Small intestine (tissue), 16 donors: ENCODE measurements at places on chromosomes 3 and 15. TPM values are rescaled to one million over a fixed set of nuclear protein-coding genes. Genes with fewer than 3 reads are reported as not detected.

GCNT3 gene
- 21.7 TPM for polyA plus RNA-seq

DNA sequence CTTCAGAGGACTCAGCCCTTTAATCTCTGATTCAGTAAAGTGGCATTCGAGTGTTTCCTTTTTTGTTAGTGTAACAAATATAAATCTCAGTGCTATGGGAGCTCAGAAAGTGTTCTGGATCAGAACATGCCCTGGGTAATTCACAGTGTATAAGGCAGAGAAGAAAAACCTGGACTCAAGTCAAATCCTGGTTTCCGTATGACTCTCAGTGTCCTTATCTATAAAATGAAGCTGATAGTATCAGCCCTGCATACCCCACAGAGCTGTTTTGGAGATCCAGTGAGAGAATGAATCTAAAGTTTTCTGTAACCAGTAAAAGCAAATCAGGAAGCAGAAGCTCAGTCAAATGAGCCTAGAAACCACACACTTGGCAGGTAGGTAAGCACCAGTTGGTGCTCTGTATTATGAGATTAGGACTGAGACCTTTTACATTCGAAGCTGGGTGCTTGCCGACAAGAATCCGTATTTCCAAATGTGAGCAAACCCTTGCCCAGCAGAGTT is 67.2 kb downstream of the IL1RAP start:
- no peak for DNase-seq

- peak; percentile 85 for DNase-seq
Observed at GRCh38 chr3:179451265-179452175, at the start of gene GNB4. Gene GNB4, minus strand, starts transcription at chr3:179451470. Its CDS starts 25,270 bp downstream, at chr3:179426200.

GRCh38 chr3:24416224-24416623 is 78.4 kb downstream of the THRB start:
- DNase-seq = no peak

GRCh38 chr3:115651087-115651486 is 27.8 kb downstream of the GAP43 start:
- no peak for DNase-seq

GRCh38 chr15:51195459-51195858 is 100.8 kb upstream of the TNFAIP8L3 start:
- no peak for DNase-seq

CCDC54 gene
- not detected for polyA plus RNA-seq

GRCh38 chr3:131317667-131318066 is 63.9 kb upstream of the NUDT16 start:
- DNase-seq = no peak

DNA sequence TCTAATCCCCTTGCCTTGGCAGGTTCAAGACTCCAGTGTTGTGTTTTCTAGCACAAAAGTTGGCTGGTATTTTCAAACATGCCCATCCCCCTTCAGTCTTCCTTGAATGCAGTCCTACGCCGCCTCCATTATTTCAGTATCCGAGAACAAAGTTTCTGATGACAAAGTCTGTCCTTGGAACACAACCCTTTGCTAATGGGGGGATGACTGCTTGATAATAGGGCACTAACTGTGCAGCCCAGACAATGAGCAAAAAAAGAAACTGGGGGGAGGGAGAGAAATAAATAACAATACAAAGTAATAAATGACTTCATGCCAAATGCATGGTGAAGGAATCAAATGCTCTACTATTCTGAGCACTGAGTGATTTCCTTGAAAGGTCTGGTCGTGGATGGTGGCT is 310.1 kb downstream of the FOXP1 start:
- DNase-seq = no peak

DNA sequence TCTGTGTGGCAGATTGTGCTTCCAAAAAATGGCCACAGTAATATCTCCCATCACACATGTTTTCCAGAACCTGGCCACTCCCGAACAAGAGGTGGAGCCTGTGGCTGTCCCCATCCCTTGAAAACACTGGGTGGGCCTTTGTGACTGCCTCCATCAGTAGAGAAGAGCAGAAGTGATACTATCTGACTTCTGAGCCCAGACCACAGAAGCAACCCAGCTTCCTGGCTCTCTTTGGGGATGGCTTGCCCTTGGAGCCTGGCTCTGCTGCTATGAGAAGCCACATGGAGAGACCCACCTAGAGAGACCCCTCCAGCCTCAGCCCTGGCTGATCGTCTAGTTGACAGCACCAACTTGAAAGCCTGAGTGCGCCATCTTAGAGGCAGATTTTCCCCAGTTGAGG is 39.8 kb upstream of the CMTM8 start:
- DNase-seq = no peak

DNA sequence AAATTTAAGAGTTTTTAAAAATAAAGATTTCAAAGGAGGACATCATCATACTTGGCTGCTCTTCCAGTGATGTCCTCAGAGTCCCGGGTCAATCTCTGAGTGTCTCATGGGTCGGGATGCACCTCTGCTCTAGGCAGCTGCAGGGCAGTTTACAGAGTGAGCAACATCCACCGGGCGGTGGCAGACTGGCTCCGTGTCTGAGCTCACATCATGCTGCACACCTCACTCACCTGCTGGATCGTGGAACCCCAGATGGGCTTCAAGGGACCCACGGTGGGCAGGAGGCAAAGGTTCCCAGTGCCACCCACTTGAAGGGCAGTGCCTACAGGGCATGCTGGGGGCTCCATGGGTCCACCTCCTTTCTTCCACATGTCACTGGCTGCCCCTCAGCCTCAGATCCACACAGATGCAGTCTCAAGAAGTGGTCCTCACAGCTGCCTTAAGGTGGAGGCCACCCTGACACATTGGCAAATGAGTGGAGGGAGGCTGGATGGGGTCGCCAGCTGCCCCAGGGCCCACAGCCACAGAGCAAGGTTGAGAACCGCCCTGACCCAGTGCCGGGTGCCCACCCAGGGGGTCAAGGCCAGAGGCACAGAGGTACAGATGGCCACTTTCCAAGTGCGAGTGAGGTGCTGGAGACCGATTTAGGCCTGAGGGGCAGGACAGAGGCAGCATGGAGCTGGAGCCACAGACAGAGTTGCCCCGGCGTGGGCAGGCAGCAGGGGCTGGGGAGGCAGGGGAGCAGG is 25.2 kb downstream of the CYFIP1 start:
- no peak for DNase-seq

DNA sequence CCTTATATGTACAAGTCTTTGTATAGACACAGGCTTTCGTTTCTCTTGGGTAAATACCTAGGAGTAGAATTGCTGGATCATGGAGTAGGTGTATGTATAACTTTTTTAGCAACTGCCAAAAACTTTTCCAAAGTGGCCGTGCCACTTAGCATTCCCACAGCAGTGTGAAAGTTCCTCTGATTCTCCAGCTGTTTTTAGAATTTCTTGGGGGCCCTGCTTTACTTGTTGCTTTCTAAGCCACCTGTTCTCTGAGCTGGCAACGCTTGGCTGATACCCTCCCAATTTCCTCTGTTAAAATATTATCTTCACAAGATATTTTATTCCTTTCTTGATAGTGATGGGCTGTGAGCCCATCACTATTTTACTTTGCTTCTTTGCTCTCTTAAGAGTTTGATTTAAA is 19.2 kb downstream of the LIMD1 start:
- no peak for DNase-seq

DNA sequence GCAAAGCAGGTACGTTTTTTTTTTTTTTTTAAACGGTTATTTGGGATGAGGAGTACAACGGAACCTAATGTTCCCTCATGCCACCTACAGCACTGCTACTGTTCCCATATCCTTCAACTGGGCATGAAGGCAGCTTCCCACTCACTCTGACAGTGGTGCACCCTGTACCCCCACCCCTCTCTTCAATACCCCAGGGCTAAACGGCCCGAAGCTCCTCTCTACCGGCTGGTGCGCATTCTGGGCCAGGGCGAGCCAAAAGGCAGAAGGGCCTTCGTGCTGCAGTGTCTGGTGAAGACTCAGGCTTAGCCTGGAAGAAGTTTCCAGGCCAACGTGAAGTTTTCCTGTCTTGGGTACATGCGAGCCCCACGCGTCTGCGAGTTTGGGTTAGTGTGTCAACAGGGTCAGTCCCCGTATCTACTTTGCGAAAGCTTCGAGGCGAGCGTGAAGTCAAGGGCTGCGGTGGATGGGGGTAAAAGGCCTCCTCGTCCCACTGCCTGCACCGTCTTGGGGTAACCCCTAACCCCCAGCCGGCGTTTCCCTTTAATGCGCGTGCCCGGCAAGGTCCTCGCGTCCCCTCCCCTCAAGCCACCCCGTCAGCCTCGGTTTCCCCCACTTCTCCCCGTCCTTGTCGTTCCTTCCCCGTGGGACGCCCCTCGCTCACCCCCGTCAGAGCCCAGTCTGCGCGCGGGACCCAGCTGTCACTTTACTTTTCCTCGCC is 765 bp upstream of the UBE2E2 start:
- DNase-seq = no peak

BCHE gene
- polyA plus RNA-seq = 3.6 TPM

CYP1A2 gene
- not detected for polyA plus RNA-seq

DNA sequence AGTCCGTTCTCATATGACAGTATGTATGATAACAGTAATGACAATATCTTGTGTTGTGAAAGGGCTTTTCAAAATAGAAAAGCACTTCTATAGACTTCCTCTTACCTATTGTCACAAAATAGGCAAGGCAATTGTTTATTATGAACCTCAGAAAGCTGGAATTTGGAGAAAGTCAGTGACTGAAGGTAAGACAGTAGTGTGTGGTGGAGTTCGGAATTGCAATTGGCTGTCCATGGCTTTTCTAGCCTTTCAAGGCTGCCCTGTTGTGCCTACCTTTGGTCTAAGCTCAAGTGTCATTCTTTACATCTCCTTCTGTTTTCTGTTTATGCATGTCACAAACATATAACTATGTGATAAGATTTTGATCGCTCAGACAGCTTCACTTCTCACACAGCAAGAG is 219.3 kb upstream of the NR2E3 start:
- DNase-seq = no peak

SUSD5 gene
- 0.21 TPM for polyA plus RNA-seq

- DNase-seq = no peak
Observed at GRCh38 chr3:16127249-16127648, 47.2 kb upstream of the GALNT15 start.

DNA sequence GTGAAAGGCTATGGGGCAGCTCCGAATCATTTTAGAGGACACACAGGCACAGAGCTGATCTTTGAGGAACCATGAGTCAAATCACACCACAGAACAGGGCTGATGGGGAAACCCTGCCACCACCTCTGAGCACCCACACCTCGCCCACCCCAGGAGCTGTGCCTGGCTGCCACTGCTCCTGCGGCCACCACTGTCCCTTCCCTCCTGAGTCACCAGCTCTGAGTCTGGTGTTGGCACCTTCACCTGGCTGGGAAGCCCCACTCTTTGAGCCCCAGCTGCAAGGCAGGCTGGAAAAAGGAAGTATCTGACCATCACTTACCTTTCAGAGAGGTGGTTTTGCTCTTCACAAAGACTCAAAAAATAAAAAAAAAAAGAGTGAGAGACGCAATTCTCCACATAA is 63.6 kb upstream of the MEF2A start:
- DNase-seq = no peak

DNA sequence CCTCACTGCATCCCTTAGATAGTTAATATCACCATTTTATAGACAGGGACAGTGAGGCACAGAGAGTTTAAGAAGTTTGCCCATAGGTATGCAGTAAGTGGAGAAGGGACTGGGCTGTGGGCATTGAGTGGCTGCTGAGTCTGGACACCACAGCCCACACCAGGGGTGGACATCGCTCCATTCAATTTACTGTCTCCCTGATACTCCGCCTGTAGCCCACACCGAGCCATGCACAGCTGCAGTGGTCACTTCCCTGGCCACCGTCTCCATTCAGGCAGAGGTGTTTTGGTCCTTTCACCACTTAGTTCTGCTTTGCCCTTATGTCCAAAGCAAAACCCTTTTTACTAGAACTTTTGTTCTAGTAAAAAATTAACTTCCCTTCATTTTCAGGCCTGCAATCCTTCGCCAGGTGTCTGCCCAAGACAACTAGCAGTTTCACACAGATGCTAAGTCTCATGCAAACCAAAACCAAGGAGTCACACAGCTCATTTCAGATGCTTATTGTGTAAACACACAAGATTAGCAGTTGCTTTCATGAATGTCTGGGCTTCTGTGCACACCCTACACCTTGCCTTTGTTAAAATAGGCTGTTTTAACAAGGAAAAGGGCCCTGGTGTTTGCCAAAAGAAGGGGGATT is 30.1 kb downstream of the ZNF35 start:
- DNase-seq = no peak

GRCh38 chr15:44009038-44009437 is 182.2 kb downstream of the WDR76 start:
- DNase-seq = peak; percentile 82

DNA sequence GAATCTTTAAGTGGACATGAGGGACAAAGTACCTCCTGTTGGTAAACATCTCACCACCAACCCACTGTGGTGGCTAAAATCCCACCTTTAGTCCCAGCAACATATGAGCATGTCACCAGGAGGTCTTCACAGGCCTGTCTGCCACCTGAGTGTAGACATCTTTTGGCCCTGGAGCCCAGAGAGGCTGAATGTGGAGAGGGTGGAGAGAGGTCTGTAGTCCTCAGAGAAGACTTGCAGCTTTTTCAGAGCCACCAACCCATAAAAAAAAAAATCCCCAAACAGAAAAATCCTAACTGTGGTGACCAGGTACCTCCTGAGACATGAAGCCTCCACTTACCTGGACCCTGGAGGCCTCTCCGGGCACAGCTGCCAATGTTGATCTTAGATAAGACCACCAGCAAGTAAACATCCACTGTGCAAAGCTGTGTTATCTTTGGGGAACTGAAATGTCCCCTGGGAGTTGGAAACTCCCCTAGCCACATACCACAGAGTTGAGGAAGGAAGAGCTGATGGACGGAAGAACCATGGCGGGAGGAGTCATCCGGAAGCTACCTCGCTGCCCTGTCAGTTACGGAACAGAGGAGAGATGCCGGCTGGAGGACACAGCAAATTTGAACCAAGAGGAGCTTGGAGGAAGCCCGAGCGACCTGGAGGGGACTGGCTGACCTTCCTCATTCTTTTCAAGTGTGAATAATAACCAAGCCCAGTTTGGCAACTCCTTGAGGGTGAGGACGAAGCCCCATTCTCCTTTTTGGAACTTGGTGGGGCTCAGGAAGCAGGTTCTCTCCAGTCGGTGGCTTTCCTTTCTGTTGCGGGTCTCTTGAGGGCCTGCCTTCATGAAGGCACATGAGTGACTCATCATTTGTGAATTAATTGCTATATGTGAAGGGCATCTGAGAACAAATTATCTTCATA is at the start of gene GHRL:
Gene GHRL, minus strand, starts transcription at position 443 of the 915 bp plus-strand sequence. CDS start 2,767 bp downstream, outside the sequence.
- DNase-seq = no peak

GLT8D1 gene
- 19.2 TPM for polyA plus RNA-seq

DNA sequence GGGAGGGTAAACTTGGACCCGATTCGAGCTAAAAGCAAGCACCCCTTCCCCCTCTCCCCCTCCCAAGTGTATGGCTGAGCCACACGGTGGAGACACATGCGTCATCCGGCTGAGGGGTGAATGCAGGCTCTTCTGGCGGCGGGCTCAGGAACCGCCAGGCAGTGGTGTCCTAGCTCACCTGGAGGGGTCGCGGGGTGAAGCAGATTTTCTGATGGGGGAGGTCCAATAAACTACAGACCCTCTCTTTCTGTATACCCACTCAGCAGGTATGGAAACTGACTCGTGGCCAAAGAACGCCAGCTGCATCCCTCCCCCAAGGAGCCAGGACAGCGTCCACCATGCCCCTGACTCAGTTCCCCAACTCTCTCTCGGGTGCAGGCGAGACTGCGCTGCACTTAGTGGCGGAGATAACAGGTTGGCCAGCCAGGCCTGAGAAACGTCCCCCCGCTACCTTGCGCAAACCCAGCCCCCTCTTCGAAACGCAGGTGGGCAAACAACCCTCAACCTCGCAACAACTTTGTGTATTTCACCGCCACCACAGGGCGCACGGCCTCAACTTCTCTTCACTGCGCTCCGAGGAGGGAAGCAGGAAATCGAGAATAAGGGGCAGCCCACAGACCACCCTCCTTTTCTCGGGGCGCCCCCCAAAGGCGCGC is 1.3 kb downstream of the MAGI1 start:
- DNase-seq = peak; percentile 58

SNTN gene
- not detected for polyA plus RNA-seq
